ENCODE measurements at places on chromosomes 16 and 17.

GRCh38 chr17:6109536-6109935 lies 39.4 kb downstream of the WSCD1 start:
- DNase-seq: no peak

- no peak for DNase-seq
Observed at GRCh38 chr16:11033629-11034420, 89.5 kb downstream of the CLEC16A start.

DNA sequence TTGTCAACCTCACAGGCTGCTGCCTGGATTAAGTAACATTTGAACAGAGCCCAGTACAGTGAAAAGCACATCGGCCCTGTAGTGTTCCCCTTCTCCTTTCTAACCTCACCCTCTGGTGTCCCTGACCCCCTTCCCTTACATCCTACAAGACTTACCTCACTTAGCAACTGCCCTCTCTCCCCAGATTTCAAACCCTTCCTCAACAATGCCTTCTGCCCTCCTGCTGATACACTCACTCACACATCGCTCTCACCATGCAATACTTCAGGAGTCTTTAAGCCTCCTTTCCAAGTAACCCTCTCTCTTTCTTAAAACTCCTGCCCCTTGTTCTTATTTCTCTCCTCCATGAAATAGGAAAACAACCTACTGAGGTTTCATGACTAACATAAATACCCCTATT lies 17.8 kb downstream of the ZZEF1 start:
- DNase-seq: no peak

- DNase-seq: no peak
Observed at GRCh38 chr16:11686713-11687380, 18.6 kb downstream of the SNN start.

DNA sequence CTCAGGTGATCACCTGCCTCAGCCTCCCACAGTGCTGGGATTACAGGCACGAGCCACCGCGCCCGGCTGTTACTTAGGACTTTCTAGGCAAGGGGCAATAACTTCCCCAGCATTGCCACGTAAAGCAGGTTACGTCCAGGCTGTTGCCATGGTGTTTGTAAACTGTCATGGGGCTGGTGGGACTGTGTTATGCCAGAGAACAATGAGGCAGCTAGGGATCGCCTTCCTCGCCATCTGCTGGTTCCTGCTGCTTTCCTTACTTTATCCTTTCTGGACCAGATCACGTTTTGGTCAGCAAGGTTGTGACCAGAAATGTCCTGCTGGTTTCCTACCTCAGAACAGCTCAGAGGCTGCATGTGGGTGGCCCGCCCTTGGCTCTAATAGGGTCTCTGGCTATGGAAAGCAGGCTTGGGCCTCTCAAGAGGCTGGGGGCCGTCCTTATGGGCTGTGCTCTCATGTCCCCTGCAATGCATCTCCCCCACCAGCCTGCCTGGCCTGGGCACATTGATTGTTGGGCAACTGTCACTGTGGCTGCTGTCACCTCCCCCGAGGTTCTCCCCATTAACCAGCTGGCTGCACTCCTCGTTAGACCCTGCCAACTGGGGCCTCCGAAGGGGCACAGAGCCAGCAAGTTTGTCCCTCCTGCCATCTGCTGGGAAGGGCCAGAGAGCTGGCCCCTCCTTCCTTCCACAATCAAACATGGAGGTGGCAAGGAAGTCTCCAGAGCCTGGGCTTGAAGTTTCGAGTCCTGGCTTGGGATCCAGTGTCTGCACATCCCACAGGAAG lies 28.2 kb upstream of the ZC3H18 start:
- no peak for DNase-seq

- no peak for DNase-seq
Observed at GRCh38 chr17:69725146-69725545, 310.6 kb downstream of the MAP2K6 start.

- DNase-seq: no peak
Observed at GRCh38 chr16:17331071-17331607, 139.6 kb downstream of the XYLT1 start.

GRCh38 chr17:40417258-40417608 lies 463 bp downstream of the TOP2A start:
- DNase-seq: no peak

GRCh38 chr16:84774810-84775209 lies 45.0 kb upstream of the CRISPLD2 start:
- no peak for DNase-seq

DNA sequence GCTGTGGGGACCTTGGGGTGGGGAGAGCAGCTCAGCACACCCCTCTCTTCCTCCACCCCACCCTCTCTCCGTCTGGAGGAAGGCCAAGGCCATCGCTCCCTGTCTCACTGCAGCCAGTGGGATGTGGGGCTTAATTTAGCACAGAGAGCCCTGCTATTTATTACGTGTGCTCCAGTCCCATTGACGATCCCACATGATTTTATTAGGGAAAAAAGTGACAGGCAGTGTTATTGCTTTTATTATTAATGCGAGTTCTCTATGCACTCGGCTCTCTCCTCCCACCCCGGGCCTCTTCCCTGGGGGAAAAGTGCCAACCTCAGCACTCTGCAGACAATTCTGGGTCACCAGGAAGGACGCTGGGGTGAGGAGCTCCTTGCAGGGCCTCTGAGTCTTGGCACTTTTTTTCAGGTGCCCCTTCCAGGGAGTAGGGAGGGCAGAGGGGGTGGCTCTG lies 57.3 kb downstream of the MGAT5B start:
- DNase-seq: no peak

- DNase-seq: no peak
Observed at GRCh38 chr17:797236-797840, 15.2 kb downstream of the MRM3 start.

GRCh38 chr17:61010661-61011170 lies 333.1 kb downstream of the BCAS3 start:
- DNase-seq: no peak

DNA sequence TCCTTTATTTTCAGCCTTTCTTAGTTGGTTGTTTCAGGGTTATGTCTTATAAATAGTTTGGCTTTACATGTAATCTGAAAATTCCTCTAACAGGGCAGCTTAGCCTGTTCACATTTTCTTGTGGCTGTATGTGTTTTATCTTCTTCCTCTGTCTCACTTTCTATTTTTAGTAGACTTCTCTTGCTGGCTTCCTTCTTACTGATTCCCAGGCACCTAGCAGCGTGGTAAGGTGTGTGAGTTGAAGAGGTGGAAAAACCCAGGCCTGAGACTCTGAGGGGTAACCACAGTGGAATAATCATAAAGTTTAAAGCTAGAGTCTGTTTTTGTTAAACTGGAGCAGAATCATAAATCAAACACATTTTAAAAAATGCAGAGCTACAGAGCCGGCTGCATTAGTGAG lies 190.9 kb downstream of the LGALS9B start:
- DNase-seq: no peak

DNA sequence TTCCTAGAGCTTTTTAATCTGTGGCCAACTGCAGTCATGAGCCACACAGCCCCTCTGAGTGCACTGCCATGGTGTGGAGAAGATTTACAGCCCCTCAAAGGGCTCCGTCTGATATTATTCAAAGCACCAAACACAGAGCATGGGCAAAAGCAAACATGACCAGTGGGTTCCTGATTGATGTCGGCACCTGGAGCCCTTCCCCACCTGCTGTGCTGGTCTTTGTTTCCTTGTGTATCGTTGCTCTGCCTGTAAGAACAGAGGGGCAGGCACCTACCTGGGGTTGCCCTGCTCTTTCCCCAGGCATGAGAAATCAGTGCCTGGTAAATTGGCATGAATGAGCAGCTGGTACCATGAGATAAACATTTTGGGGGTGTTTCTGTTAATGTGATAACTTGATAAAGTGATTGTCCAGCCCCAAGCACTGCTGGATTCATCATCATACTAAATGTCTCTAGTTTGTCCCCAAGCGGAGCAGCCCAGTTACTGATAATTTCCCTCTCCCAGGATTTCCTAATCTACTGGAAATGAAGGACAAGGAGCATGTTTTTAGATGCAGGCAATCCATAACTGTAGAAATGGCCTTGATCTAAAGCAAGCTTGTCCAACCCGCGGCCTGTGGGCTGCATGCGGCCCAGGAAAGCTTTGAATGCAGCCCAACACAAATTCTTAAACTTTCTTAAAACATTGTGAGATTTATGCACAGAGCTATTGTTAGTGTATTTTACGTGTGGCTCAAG lies 5.0 kb upstream of the SPIRE2 start:
- no peak for DNase-seq

- no peak for DNase-seq
Observed at GRCh38 chr17:1107777-1108477, 71.9 kb downstream of the ABR start.

GRCh38 chr17:17370711-17371110 lies 67.5 kb downstream of the NT5M start:
- DNase-seq: no peak

DNA sequence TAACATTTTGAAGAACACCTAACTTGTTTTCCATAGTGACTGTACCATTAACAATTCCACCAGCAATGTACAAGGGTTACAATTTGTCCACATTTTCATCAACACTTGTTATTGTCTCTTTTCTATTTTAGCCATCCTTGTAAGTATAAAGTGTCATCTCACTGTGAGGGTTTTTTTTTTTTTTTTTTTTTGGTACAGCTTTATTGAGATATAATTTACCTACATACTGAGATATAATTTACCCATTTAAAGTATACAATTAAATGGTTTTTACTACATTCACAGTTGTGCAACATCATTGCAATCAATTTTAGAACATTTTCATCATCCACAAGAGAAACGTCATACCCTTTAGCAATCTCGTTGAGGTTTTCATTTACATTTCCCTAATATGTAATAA lies 17.9 kb upstream of the TMIGD1 start:
- DNase-seq: no peak

DNA sequence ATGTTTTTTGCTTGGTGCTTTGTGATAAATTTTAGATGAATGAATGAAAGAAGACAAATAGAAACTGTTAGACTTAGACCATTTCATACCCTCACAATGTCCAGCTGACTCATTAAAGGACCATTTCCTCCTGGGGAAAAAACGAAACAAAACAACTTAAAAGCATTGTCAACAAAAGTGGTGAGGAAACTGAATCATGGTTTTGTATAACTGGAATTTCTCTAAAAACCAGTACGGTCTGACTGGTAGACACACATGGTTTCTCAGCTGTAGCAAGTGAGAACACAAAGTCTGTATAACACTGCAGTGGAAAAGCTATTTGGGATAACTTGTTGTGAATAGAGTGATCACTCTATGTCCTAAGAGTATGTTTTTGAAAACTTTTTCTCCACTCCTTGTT lies 5.3 kb upstream of the DDX52 start:
- DNase-seq: no peak

GRCh38 chr17:48549281-48549630 lies 4.3 kb upstream of the HOXB2 start:
- no peak for DNase-seq

DNA sequence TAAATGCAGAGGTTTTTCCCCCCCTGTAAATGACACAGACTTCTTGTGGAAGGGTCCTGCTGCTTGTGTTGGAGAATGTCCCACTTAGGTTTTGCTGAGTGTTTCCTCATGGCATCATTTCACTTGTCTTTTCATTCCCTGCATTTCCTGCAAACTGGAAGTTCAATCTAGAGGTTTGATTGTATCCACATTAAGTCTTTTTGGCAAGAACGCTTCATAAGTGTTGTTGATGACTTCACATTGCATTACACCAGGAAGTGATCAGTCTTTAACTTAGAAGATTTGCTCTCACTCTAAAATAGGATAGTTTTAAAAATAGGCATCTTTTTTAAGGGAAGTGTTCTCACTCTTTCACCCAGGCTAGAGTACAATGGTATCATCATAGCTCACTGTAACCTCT lies 67.2 kb downstream of the RPTOR start:
- DNase-seq: no peak

- no peak for DNase-seq
Observed at GRCh38 chr16:886802-887731, 83.7 kb downstream of the LMF1 start.

- DNase-seq: no peak
Observed at GRCh38 chr17:8611137-8611536, 19.4 kb downstream of the MYH10 start.

DNA sequence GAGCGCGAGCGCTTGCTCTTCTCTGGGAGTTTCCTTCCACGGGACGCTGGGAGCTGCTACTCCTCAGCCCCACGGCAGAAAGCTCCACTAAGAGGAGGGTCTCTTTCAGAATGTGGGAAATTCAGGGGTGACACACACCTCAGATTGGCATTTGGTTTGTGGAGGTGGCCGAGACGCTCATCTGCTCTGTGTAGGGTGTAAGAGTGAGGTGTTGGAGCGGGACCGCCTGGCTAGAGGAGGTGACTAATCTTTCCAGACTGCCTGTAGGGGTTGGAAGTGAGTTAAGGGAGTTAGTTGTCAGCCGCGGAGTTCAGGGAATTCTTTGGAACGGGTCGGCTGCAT lies 735 bp downstream of the PSMD11 start:
- DNase-seq: no peak

DNA sequence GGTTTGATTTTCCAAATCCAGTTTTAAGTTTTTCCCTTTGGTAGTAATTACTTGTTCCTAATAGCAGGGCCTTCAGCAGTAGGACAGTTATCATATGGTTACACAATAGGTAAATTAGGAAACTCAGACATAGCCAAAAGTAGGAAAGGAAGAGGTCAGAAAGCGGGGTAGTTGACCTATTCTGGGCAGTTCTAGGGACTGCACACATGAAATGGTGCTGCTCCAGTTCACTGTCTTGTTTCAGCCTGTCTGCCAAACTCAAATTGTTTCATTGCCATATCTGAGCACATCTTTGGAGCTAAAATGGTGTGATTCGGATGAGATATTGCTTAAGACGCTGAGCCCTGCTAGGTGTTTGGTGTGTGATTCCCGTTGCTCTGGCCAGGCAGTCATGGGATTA lies 56.7 kb downstream of the TANGO6 start:
- no peak for DNase-seq

DNA sequence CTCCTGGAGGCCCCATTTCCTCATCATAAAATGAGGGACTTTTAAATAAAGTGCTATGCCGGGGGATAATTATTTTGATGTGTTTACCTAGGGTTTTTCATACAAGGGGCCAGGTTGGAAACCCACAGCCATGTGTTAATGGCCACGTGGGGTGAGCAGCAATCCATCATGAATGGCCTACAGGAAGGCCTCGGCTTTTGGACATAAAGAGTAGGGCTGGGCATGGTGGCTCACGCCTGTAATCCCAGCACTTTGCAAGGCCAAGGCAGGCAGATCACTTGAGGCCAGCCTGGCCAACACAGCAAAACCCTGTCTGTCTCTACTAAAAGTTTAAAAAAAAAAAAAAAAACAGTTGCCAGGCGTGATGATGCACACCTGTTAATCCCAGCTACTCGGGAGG lies 40.3 kb downstream of the MEAK7 start:
- no peak for DNase-seq

GRCh38 chr17:72737151-72737690 lies 355.3 kb downstream of the SLC39A11 start:
- DNase-seq: no peak

- no peak for DNase-seq
Observed at GRCh38 chr17:63433746-63434591, 12.1 kb downstream of the CYB561 start.

Data from CD8-positive, alpha-beta memory T cell (primary cell).